Hematopoietic multipotent progenitor cell treated with erythropoietin and hydrocortisone succinate and interleukin-3 and kit ligand, for 17 days (in vitro differentiated cells): ENCODE measurements at places on chromosomes 5 and 9.
A peak's percentile ranks its signal among the peaks of the same experiment; 100 is the strongest.

- DNase-seq = no peak
Measured at GRCh38 chr9:112326194-112326593, 7.2 kb downstream of the PTBP3 start.

DNA sequence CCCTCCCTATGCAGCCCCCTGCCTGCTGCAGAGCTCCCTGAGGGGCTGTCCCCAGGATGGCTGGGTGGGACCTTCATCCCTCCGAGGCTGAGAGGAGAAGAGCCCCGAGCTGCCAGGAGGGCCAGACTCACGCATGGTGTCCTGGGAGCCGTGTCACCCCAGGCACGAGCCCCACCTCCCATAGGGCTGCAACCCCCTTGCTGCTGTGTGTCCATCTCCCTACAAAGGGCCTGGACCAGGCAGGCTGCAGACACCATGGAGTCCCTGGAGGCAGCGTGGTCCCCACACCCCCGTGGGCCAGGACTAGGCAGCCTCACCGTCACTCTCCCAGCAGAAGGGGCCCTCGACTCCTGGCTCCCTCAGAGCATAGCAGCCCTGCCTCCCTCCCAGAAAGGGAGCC is 11.2 kb upstream of the SEC16A start:
- DNase-seq = no peak

DNA sequence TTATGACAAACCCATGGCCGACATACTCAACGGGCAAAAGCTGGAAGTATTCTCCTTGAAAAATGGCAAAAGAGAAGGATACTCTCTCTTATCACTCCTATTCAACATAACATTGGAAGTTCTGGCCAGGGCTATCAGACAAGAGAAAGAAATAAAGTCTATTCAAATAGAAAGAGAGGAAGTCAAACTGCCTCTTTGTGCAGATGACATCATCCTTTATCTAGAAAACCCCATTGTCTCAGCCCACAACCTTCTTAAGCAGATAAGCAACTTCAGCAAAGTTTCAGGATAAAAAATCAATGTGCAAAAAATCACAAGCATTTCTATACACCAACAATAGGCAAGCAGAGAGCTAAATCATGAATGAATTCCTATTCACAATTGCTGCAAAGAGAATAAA is 1799.9 kb upstream of the ACO1 start:
- no peak for DNase-seq

DNA sequence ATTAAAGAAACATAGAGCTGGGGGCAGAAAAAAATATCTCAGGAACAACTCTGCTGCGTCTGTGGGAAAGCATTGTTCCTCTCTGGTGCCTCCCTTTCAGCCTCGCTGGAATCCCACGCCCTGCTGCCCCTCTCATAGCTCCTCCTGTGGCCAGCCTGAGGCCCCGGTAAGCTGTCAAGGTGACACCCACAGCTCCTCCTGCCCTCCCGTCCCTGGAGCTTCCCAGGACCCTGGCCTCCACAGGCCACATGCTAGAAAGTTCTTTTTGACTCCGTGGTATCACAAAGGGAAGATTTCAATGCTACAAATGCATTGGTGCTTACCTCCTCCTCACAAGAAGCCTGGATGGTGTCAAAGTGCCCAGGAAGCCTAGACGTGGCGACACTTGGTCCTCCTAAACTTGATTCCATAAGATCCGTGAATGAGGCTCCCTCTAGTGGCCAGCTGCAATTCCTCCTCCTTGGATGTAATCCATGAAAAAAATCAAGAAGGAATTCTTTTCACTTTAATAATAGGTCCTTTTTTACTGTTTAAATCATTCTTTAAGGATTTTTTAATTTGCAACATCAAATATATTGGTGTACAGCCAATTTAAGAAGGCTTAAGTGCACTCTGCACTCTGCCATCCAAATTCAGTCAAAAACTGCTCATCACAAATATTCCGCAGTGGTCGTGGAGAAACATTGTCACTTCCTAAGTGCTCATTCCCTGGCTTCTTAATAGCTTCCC is 104.9 kb downstream of the CFAP90 start:
- peak; percentile 30 for DNase-seq

DNA sequence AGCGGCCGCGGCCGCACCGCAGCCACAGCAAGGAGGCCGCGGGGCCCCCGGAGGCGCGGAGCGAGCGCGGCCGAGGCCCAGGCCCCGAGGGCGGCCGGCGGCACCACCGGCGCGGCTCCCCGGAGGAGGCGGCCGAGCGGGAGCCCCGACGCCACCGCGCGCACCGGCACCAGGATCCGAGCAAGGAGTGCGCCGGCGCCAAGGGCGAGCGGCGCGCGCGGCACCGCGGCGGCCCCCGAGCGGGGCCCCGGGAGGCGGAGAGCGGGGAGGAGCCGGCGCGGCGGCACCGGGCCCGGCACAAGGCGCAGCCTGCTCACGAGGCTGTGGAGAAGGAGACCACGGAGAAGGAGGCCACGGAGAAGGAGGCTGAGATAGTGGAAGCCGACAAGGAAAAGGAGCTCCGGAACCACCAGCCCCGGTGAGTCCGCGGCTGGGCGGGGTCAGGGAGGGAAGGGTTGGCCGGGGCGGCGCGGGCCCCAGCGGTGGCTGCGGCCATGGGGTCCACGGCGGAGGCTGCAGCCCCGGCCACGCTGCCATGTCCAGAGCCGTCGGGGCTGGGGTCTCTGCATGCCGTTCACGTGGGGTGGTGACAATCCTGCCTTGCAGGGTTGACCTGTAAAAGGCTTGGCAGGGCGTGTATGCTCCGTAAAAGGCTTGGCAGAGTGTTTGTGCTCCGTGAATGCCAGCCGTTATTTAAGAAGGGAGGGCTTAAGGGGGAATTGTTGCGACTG is 146.0 kb downstream of the CACNA1B start:
- DNase-seq = no peak

DNA sequence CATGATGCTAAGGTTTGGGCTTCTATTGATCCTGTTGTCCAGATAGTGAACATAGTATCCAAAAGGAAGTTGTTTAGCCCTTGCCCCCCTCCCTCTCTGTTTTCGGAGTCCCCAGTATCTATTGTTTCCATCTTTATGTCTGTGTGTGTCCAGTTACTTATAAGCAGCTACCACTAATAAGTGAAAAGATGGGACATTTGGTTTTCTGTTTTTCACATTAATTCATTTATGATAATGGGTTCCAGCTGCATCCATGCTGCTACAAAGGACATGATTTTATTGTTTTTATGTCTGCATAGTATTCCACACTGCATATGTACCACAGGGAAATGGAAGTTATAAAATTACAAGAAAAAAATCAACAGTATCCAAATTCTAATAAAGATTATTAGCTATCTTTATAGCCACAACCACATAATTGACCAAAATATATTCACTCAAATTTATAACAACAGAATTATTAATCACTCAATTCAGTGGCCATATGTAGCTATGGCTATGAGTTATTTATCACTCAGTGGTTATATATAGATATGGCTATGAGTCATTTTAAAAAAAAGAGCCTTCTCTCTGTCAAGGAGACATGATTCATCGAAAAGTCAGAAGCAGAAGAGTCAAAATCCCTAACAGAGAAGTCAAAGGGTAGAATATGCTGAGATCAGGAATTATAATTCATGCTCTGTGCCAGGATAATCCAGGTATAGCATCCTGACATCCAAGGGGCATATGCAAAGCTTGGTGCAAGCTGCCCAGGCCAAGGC is 367.5 kb downstream of the DEPDC1B start:
- DNase-seq = no peak

GRCh38 chr9:79694676-79695400 is 123.1 kb downstream of the TLE4 start:
- no peak for DNase-seq

- no peak for DNase-seq
Measured at GRCh38 chr5:39013938-39014337, 60.3 kb downstream of the RICTOR start.

DNA sequence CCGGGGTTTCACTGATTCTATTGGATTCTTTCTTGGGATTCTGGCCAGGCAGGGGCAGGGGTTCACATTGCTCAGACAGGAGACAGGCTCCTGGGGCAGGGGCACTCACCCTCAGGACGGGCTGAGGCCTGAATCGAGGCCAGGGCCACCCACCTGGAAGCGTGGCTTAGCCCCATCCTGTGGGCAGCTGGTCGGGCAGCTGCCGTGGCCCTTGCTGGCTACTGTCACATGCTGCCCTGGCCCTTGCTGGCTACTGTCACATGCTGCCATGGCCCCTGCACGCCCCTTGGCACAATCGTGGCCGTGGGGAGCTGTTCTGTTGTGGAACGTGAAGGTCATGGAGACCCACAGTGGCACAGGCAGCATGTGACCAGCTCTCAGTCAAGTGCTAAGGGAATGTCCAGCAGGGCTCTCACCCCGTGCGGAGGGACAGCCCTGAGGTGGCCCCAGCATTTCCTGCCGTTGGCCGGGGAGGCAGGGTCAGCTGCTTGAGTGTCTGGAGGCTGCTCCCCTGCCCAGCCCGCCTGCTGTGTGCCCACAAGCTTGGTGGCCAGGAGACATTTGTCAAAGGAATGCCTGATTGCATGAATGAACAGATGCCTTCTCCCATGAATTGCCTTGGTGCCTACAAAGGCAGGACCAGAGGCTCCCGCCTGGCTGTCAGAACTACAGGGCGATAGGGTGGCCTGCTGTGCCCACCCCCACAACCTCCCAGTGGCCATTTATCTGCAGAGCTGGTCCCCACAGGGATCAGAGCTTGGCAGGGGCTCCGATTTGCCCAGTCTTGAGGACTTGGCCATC is 16.9 kb upstream of the TMEM250 start:
- no peak for DNase-seq

GRCh38 chr9:96856363-96857286 is 2.3 kb upstream of the ZNF782 start:
- peak; percentile 66 for DNase-seq

DNA sequence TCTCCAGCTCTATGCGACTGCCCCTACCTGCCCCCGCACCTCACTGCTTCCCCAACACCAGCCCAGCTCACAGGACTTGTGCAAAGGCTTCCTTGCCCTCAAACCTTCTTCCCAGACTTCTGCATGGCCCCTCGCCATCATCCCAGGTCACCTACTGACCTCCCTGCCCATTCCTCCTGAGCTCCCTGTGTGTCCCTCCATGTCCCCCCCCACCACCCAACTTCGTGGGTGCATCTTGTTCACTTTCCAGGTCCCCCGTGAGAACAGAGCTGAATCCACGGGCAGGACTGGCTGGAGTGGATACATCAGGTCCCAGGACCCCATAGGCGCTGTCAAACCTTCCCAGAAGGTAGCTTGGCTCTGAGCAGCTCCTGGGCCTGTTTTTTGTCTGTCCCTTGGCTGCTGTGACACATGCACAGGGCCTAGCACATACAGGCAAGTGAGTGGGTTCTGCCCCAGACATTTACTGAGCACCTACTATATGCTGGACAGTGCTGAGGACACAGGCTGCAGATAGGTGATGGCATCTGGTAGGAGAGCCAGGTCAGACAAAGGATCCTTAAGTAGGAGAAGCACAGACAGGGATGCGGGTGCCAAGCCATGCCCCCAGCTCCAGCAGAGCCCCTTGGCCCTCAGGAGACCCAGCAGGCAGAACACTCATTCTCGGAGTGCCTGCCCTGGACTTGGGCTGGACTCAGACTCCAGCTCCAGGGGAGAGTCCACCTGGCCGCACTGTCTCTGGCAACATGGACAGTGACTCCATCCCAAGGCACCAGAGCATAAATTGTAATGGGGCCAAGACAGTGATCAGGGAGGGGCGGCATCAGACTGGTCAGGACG is 15.0 kb downstream of the NINJ1 start:
- DNase-seq = no peak

- no peak for DNase-seq
Measured at GRCh38 chr9:94630833-94631232, 8.5 kb downstream of the FBP1 start.

- DNase-seq = peak; percentile 66
Measured at GRCh38 chr5:151063142-151063989, 17.5 kb downstream of the TNIP1 start.

DNA sequence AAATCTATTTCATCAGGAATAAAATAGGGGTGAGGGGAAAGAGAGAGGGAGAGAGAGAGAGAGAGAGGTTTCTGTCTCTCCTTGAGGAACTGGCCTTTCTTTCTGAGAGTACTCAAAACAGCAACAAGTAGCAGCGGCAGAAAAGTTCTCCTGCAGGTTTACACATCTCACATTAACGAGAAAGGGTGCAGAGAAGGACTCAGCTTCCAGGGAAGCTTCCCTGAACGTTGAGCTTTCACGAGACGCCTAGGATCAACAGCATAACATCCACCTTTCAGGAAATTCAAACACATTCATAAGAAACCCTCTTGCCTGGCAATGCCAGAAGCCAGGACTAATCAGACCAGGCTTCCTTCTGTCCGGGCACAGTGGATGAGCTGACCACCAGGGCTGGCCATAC is 162.9 kb downstream of the ZDHHC21 start:
- DNase-seq = no peak

- peak; percentile 3 for DNase-seq
Measured at GRCh38 chr5:71013575-71013974, 11.6 kb downstream of the NAIP start.
